Hematopoietic multipotent progenitor cell treated with erythropoietin and hydrocortisone succinate and interleukin-3 and kit ligand, for 6 days (in vitro differentiated cells): ENCODE measurements at places on chromosomes 16 and 17.

DNA sequence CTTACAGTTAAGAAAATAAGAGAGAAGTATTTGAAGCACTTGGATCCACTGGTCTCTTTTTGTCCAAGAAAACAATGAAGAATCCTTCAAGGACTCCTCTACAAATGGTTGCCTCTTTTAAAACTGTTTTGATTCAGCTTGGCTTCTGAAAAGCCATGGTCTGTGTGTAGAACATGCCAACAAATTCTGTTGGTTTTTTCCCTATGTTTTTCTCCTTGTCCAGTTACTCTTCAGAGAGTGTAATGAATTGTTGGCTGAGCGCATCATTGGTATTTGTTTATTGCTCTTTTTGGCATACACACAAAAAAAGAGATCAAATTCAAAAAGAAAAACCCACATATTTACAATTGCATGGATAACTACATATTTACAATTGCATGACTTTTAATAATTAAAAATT is at the start of gene ABCA10:
Gene ABCA10, minus strand, starts transcription at position 249 of the 400 bp plus-strand sequence. CDS start 3,466 bp downstream, outside the sequence.
- DNase-seq: no peak

- no peak for DNase-seq
Observed at GRCh38 chr16:71974068-71974818, 26.0 kb downstream of the PKD1L3 start.

DNA sequence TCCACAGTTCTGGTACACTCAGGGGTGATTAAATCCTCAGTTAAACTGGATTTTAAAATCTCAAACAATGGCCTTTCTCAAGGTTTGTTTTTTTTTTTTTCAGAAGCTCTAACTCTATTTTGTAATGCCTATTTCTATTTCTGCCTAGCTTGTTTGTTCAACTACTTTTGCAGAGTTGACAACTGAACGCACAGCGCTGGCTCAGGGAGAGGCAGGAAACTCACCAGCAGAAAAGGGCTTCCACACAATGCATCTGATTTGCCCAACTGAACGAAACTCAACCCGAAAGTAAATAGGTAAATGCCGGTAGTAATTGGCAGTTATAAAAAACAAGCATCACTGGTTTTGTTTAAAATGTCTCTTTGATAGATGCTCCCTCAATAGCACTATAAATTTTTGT is 52.7 kb upstream of the CNEP1R1 start:
- no peak for DNase-seq

DNA sequence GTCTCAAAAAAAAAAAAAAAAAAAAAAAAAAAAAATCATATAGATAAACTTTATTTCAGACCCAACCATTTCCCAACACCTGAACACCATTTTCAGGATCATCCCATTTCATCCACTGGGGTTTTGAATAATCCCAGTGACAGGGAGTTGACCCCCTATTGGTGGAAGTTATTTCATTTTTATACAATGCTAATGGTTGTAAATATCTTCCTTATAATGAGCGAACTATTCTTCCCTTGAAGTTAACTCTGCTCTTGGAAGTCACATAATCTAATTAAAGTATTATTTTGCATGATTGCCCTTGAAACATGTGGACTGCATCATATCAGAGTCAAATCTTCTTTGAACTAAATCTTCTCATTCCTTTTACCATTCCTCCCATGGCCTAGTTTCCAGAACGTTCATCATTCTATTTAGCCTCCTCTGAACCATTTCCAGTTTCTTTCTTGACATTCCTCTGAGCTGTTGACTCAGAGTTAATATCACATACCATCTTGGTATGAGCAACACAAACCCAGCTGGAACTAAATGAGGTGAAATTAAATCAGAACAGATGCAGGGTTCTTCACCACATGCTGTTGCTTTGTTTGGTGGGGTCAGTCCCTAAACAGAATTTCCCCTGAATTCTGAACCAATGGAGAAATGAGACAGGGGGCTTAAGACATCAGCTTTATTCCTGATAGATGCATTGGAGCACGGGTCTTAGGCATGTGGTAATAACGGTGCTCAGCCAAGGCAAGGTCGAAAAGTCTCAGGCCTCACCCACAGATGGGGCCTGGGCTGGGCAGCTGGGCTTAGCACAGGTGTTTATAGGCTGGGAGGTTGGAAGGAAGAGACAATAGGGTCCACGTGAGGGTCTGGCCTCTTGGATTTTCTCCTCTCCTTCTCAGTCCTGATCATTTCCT is 8.9 kb downstream of the HSD17B2 start:
- DNase-seq: no peak

DNA sequence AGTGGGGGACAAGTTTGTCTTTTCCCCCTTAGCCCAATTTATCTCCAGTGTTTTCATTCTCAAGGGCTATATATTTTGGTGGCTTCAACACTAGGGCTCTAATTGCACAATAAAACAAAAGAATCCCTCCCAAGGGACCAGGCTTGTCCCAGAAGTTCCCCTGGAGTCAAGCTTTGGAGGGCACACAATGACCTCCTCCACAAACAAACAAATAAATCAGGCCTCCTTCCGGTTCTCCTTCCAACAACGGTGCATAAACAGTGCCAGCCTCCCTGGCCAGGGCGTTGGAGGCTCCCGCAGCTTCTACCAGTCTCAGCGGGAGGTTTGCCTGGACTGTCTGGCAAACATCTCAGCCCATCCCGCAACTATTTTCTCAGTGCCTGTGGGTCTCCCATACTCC is 188.0 kb upstream of the FOXF1 start:
- DNase-seq: no peak

DNA sequence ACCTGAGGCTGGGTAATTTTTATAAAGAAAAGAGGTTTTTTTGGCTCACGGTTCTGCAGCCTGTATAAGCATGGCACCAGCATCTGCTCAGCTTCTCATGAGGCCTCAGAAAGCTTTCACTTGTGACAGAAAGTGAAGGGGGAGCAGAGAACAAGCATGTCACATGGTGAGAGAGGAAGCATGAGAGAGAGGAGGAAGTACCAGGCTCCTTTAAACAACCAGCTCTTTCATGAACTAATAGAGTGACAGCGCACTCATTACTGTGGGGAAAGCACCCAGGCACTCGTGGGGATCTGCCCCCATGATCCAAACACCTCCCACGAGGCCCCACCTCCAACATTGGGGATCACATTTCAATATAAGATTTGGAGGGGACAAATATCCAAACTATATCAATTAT is 86.8 kb downstream of the USP32 start:
- peak; percentile 62 for DNase-seq

GRCh38 chr17:36592316-36592715 is 637 bp downstream of the DHRS11 start:
- DNase-seq: peak; percentile 73

DNA sequence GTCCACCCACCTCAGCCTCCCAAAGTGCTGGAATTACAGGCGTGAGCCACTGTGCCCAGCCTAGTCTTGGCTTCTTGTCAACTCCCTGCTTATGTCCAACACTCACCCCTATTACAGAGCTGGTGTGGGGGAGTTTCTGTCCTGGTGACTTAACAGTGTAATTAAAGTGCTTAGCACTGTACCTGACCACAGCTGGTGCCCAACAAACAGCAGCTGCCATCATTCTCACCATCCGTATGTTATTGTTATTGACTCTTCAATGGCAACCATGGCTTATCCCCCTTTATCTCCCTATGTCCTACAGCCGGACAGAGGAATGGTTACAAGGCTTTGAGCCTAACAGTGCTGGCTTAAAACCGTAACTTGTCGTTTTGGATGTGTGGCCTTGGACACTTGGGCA is 17.0 kb upstream of the BRCA1 start:
- DNase-seq: no peak

DNA sequence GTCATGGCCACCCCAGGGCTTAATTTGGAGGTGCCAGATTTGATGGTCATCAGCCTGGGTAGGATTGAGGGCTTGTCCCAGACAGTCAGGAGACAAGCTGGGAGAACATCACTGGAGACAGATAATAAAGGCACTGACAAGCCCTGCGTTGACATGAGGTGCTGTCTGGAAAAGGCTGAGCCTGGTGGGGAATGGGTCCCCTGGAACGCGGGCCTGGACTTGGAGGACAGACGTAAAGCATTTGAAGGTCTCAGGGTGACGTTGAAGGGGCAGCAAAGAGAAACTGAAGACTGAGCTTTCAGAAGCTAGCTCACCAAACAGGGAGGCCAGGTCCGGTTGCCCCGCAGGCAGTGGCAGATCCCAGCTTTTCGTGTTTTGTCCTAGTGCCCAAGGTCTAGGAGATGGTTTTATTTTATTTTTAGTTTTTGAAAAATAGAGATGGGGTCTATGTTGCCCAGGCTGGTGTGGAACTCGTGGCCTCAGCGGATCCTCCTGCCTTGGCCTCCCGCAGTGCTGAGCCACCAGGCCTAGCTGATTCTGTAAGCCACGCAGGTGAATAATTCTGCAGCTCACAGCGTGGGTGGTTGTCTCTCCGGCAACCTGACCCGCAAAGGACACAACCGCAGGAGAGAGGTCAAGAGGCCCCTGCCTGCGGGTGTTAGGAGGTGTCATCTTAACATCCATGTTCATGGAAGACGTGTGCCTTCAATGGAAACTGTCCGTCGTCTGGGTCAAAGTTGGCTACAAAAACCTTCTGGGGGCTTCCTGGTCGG is 37.6 kb downstream of the METRNL start:
- DNase-seq: no peak

- peak; percentile 73 for DNase-seq
Observed at GRCh38 chr16:50369133-50369804, 481 bp upstream of the BRD7 start.

- DNase-seq: no peak
Observed at GRCh38 chr16:27779641-27780164, 229.8 kb downstream of the KATNIP start.

DNA sequence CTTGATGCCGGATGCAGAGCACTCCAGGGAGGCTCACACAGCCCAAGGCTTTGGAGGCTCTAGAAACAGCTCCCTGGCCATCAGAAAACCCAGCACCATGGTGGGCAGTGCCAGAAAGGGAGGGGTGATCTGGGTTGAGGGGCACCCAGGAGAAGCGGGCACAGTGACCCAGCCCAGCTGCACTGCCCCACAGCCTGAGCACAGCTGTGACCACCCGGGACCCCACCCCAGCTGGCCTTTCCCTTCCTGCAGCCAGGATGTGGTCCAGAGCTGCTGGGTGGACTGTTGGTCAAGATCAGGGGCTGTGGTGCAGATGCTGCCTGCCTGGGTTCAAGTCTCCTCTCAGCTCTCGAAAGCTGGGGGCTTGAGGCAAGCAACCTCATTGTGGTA is 223.1 kb downstream of the ZNF423 start:
- DNase-seq: no peak

DNA sequence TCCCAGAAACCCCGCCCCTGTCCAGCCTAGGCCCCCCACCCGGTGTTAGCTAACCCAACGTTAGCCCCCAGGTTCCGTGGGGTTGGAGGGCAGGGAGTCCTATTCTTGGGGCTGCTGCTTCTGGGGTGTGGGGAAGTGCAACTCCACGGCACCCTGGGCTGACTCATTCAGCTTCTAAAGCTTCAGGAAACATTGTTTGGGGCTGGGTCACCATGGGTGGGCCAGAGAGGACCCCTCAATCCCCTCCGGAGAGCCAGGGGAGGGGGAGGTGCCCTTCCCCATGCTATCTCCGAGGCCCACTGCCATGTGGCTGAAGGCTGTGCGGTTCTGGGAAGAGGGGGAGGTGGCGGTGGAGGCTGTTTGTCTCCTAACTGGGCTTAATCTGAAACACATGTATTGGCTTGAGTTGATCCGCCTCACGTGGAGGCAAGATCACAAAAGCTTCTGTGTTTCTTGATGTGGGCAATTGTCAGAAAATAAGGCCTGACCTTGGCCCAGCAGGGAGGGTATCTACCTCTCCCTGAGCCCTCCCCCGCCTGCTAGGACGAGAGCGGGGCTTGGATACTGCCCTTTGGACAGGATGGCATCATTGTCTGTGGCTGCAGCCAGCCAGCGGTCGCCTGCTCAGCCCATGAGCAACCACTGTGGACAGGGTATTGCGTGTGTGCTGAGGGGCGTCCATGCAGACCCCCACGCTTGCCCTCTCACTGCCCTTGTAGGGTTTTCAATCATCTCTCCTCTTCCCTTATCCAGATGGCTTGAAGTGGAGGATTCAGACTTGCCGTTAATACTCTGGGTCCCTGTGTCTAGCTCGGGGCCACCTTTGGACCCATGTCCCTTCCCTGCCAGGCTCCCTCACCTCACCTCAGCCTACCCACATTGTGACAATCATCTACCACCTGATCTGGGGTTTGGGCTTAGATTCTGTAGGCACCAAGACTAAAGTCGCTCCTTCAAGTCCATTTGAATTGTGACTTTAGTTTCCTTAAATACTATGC is 1.3 kb downstream of the SERPINF1 start:
- DNase-seq: peak; percentile 85

GRCh38 chr17:64193561-64193960 is 63.6 kb upstream of the ERN1 start:
- no peak for DNase-seq

DNA sequence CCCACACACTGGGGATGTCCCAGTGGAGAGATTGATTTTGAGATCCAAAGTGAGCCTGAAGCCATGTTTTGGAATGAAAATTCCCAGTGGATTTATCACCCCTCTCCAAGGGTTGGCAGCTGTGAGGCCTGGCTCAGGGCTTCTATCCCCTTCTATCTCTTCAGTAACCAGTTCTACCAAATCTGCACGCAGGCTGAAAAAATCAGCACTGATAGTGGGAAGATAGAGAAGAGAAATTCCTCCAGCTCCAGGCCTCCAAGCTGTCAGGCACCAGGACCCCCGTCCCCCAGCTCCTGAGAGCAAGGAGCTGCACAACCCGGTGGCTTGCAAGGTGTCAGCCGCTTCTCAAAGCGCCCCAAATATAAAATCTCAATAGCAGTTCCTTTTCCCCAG is 1.0 kb downstream of the FLOT2 start:
- DNase-seq: no peak

- DNase-seq: no peak
Observed at GRCh38 chr17:60773552-60773951, 95.9 kb downstream of the BCAS3 start.
